Right hindlimb (tissue), 1 donor: ENCODE measurements at places on chromosomes 1 and 21.

DNA sequence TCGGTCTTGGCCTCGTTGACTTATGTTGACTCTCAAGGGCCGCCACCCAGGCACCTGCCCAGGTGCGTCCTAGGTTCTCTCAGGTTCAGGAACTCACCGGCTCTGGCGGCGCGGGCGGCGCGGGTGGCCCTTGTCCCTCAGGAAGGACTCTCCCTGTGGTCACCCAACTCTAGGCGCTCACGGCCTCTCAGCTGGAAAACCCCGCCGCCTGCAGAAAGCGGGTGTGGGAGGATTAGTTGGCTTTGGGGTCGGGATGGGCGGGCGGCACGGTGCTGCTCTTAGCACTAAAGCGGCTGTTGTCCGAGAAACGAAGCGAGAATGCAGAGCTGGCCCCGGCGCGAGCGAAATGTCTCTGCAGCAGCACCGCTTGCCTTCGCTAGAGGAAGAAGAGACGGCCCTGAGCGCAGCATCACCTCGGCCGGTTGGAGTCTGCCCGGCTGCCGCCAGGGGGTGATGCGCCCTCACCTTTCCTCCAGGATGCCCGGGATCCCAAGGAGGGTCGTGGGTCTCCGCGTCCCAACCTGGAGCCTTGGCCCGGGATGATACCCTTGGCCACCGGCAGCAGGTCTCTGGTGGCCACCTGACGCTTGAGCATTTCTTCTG is 8.1 kb upstream of the TADA1 start:
- peak; percentile 65 for DNase-seq

GRCh38 chr1:56137521-56138505 is 441.6 kb downstream of the PLPP3 start:
- no peak for DNase-seq

GRCh38 chr1:19483261-19483660 is 2.1 kb downstream of the CAPZB start:
- DNase-seq, result no peak

DNA sequence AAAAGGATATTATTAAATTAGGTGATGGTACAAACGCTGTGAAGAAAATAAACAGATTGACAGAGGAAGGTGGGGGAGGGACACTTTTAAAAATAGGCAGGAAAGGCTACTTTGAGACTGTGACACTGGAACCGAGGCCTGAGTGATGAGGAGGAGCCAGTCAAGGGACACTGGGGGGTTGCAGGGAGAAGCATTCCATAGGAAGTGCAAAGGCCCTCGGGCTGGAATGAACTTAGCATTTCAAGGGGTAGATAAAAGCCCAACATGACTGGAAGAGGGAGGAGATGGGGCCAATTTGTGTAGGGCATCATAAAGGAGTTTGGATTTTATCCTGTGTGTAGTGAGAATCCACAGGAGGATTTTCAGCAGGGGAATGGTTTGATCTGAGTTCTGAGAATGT is 15.9 kb downstream of the C1orf94 start:
- DNase-seq, result no peak

- no peak for DNase-seq
Measured at GRCh38 chr1:169574336-169574735, 11.9 kb downstream of the F5 start.

DNA sequence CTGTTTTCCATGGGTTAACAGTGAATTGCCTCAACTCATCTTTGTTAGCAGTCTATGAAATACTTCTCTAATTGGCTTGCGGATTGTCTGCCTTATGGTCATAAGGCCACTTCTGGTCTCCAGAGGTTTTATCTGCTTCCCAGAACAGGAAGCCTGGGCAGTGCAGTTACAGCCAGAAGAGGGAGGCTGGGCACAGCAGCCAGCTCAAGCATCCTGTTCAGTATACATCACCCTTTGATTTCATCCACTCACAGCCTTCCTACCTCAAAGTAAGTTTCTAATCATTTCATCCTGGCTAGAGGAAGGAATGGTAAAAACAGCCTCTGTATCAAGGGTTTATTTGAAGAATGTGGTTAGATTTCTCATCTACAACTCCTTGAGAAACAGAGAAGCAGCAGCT is 311.5 kb upstream of the DEPDC1 start:
- DNase-seq, result peak; percentile 22

- no peak for DNase-seq
Measured at GRCh38 chr1:162779043-162779442, 11.5 kb upstream of the HSD17B7 start.

DNA sequence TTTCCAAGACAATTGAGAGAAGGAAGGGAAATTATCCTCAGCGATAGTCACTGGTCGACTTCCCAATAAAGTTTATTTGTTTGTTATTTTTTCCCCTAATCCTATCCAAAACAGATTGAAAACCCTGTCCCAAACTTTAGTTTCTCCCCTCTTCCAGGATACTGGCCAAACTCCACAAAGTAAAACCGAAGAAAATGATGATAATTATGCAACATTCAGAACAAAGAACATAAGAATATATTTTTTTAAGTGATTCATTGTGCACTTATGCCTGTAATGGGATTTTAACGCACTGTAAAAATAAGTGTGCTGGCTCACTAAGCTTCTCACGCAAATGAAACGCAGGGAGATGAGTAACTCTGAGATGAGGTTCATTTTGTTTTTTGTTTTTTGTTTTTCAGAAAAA is 6.0 kb downstream of the GLIS1 start:
- no peak for DNase-seq

DNA sequence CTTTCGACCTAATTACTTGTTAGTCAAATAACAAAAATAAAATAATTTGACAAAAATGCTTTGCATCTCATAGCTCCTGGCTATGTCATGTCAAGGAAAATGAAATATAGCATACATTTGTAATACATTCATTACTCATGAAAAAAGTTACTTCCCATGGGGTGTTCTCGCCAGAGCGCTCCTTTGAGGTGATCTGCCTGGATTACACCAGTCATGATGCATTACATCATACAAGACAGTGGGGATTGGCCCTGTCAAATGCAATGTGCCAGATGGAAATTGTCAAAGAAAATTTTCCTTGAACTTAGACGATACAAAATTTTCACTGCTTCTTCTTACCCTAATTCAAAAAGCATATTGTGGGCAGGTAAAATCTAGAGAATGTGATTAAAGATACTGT is 215.6 kb upstream of the B3GALT2 start:
- DNase-seq, result no peak
